ENCODE measurements at places on chromosomes 11 and 22.

DNA sequence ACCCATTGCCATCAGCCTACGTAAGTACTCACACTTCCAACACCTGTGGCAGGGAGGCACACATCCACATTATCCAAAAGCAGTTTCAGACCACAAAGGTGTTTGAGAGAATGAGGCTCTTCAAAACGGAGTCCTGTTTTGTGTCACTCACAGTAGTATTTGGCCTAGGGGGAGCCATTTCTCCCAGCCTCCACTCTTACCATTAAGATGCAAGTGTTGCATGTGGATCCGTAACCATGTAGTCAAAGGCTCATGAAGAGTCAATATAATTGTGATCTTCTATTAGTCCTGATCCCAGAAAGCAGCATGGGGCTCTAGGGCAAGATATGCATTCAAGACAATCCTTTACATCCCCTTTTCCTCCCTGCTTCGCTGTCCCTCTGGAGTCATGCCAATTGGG, 41.5 kb downstream of the IL10RA start:
- DNase-seq: no peak

- DNase-seq: no peak
These were observed 1.3 kb downstream of the PAFAH1B2 start for GRCh38 chr11:117145393-117145761.

GRCh38 chr11:133239575-133239974, 292.7 kb downstream of the OPCML start:
- no peak for DNase-seq

DNA sequence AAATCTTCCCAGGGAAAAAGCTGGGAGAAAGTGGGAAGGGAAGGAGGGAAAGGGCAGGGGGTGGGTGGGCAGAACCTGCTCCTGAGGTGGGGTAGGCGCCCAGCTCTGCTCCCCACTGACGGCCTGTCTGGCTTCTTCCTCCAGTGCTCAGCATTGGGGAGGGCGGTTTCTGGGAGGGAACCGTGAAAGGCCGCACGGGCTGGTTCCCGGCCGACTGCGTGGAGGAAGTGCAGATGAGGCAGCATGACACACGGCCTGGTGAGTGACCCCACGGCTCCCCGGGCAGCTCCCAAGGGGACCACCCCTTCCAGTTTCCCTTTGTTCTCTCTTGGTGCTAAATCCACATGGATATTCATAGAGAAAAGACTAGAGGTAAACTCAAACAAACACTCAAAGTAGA, 25.9 kb downstream of the SHANK3 start:
- DNase-seq: no peak

- no peak for DNase-seq
These were observed 4.1 kb downstream of the ST3GAL4 start for GRCh38 chr11:126359431-126360048.

GRCh38 chr11:28072321-28072720, 35.6 kb downstream of the KIF18A start:
- no peak for DNase-seq

- DNase-seq: no peak
These were observed 215.3 kb downstream of the BARX2 start for GRCh38 chr11:129590753-129591475.

GRCh38 chr22:37609240-37610152, 862 bp downstream of the GGA1 start:
- no peak for DNase-seq

DNA sequence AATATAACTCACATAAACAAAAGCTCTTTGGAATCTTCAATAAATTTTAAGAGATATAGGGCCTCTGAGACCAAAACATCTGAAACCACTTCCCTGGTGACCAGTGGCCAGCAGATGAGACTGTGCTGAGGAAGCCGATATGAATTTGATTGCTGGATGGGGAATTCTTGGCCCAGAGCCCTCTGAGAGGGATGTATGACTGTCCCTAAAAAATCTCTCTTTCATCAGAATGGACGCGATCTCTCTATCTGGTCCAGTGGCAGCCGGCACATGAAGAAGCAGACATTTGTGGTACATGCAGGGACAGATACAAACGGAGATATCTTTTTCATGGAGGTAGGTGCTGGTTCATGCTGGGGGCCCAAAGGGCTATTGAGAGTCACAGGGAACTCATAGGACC, 37.5 kb downstream of the MYBPC3 start:
- no peak for DNase-seq

DNA sequence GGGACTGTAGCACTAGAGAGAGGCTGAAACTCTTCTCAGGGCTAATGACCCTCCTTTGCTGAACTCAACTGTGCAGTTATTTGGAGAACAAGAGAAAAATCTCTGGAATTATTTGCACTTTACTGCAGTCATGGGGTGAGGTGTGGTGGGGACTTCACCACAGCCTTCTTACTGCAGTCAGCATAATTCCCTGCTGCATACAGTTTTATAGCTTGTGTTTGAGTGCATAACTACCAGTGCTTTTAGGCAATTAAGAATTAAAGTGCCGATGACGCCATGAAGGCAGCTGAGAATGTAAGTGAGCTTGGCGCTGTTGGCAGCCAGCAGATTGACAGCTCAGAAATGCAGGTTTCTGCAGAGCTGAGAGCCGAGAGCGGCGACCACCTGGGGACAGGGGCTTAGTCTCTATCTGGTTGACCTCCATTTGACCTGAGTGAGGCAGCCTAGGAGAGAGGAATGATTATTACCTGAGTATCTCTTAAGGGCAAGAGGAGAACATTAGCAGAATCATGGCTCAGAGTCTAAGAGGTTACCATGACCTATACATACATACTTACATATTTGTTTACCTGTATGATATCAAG, 830.0 kb downstream of the NTM start:
- DNase-seq: no peak

DNA sequence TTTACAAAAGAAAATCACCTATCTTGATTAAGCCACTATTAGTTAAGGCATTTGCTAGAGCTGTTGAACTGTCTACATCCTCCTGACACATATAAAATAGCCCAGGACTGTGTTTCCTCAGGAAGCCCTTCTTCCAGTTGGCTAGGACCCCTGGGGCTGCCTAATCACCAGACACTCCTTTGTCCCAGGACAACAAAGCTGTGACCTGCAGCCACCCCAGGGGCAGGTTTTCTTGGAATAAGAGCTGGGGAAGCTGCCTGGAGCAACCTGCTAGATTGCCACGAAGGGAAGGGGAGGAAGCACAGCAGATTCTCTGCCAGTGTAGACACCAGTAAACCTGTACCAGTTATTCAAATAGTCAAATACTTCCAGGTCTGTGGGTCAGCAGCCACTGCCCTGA, 17.6 kb downstream of the CHST1 start:
- no peak for DNase-seq

DNA sequence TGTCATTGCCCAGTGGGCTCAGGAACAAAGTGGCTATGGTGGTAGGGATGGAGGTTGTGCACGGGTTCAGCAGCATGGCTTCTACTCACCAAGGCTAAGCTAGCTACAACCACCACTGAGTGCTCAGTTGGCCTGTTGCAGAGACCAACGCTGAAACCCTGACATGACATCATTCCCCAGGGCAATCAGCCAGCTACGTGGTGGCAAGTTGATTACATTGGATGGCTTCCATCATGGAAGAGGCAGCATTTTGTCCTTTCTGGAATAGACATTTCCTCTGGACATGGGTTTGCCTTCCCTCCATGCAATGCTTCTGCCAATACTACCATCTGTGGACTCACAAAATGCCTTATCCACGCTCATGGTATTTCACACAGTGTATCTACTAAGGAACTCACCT, 634.3 kb downstream of the OPCML start:
- DNase-seq: no peak

DNA sequence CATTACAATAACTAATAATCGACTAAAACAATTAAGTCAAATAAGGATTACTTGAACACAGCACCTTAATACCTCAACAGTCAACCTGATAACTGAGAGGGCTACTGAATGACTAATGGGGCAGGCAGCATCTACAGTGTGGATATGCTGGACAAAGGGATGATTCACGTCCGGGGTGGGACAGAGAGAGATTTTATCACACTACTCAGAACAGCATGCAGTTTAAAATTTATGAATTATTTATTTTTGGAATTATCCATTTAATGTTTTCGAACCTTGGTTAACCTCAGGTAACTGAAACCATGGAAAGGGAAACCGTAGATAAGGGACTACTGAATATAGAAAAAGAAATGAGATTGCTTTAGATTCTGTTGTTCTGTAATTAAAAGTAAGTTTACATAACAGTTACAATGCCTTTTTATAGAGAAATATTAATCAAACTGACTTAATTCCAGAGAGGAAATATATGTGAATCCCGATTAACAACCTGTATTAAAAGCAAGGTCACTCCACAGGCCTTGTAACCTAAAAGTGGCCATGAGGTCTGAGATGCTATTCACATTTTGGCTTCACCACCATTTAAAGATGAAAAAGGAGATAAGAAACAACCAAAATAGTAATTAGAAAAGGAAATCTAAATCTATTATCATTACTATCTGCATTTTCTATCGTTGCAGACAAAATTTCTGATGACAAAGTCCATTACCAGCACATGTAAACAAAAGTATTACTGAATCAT, 119.0 kb upstream of the TP53AIP1 start:
- no peak for DNase-seq

DNA sequence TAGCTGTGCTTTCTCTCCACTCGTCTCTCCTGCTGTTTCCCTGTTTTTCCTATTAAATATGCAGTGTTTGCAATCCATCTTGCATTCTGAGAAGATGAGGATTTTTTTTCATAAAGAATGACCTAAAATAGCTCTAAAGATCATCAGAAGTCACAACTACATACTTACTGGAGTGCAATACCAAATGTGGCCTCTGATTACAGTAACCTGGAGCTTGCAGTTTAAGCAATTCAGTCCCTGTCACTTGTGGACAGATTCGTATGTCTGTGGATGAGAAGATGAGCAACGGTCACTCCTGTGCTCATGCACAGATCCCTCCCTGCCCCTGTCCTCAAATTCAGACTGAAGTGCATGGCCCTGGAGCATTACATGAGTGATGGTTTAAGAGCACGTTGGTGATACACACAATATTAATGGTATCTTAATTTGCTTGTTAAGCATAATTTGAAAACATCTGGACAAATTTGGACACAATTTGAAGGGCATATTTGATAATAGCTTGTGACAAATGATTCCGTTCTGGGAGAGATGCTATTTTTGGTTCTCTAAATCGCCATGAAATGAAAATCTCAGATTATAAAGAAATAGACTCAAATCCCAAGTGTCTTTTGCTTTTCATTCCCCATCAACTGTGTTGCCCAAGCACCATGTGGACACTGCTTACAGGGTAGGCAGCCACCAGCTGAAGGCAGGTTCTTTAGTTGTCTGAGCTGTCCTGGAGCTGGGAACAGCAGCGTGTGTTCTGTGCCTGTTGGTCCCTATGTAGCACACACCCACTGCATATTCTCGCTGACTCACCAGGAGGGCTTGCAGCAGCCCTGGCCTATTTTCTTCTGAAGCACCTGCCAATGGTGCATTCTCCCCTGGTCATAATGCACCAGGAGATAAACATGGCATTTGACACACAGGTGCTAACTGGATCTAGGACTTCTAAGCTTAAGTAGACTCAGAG, 32.6 kb upstream of the PRAME start:
- DNase-seq: no peak

- DNase-seq: no peak
These were observed 285.9 kb downstream of the TBC1D22A start for GRCh38 chr22:47048123-47049077.

- no peak for DNase-seq
These were observed 38.0 kb downstream of the RTN4R start for GRCh38 chr22:20229916-20230775.

DNA sequence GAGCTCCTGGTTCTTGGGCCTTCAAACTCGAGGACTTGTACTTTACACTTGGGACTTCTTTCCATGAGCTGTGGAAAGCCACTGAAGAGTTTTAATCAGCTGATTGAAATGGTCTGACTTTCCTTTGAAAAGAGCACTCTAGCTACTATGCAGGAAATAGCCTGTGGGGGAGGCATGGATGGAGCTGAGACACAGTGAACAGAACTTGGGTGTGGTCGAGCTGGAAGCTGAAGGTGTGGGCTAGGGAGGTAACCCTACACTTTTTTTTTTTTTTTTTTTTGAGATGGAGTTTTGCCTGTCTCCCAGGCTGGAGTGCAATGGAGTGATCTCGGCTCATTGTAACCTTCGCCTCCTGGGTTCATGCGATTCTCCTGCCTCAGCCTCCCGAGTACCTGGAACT, 17.5 kb upstream of the CAPRIN1 start:
- no peak for DNase-seq

GRCh38 chr11:102955624-102956023, at the start of gene MMP13:
MMP13 (minus strand) TSS chr11:102955732; CDS start chr11:102955705, 27 bp downstream.
- DNase-seq: no peak

GRCh38 chr22:46108564-46109473, 41.5 kb upstream of the PPARA start:
- no peak for DNase-seq

DNA sequence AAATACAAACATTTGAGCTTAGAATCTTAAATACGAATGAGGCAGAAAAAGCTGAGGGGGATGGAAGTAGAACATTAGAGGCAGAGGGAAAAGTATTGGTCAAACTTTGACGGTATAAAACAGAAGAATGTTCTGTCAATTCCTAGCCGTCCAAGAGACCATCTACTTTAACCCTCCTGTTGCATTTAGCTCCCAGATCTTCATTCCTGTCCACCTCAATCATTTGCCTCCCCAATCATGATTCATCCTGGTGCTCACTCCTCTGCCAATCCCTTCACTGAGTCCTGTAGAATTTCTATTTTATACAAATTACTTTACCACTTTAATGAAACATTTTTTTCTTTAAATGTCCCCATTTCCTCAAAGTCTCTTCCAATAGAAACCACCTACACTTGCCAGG, 28.2 kb downstream of the C2CD3 start:
- no peak for DNase-seq

- DNase-seq: no peak
These were observed 11.9 kb upstream of the CD44 start for GRCh38 chr11:35126879-35127581.

DNA sequence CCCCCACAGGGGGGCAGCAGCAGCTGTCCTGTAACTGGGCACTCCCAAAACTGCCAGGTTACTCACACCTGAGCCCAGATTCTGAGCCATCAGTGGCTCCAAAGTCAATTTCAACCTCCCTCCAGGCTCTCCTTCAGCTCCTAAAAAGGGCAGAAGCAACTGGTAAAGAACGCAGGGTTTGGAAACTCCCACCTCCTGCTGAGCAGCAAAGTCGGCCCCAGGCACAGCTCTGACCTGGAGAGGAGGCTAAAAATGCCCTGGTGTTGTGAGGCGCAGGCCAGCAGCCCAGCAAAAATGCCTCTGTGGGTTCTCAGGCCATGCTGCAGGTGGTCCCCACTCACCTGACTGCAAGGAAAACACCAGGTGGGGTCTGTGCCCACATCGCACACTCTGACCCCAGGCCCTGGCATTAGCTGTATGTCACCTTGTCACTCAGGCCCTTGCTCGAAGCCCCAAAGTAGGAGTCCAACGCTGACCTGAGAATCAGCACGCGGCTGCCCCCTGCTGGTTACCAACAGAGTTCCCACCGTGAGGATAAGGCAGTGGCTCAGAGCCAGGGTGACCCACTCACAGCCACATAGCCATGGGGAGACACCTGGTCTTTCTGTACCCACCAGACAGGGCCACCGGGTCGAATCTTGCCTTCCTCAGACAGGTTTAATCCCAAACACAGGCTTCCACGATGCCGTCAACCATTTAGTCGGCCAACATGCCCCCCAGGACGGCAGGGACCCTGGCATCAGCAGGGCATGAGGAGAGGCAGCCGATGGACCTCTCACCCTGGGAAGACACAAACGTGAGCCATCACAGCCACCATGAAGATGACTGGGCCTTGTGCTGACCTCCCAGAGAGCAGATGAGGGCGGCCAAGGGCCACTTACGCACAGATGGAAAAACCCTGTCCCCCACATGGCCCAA, 11.1 kb downstream of the POLR3H start:
- DNase-seq: peak; percentile 72

Data from HuH-7.5 (cell line).